ENCODE measurements at places on chromosomes 2 and 18. TPM values are rescaled to one million over a fixed set of nuclear protein-coding genes. Genes with fewer than 3 reads are reported as not detected.

Gene GPR45
- total RNA-seq: 0.68 TPM

- no peak for DNase-seq
These were observed 19.9 kb downstream of the RBMS1 start for GRCh38 chr2:160473468-160474318.

- no peak for DNase-seq
These were observed 410.2 kb upstream of the CHST9 start for GRCh38 chr18:27595113-27595838.

DNA sequence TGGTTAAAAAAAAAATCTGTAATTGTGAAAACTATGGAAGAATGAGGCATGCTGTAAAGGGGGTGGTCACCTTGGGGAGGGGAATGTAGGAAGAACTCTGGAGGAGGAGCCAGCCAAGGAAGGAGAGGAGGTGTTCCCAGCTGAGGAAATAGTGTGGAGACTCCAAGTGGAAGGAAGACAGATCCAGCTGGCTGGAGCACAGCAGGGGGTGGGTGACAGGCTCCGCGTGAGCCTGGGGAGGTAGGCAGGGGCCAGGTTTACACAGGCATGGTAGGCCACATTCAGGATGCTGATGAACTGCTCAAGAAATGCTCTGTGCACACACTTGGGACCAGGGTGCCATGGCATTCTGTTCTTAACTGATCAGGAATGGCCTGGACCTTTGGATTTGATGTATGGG lies 16.8 kb downstream of the AFF3 start:
- DNase-seq: no peak

GRCh38 chr2:79862756-79863155 lies 349.9 kb downstream of the CTNNA2 start:
- no peak for DNase-seq

GRCh38 chr2:75134860-75135259 lies 64.5 kb downstream of the TACR1 start:
- DNase-seq: no peak

DNA sequence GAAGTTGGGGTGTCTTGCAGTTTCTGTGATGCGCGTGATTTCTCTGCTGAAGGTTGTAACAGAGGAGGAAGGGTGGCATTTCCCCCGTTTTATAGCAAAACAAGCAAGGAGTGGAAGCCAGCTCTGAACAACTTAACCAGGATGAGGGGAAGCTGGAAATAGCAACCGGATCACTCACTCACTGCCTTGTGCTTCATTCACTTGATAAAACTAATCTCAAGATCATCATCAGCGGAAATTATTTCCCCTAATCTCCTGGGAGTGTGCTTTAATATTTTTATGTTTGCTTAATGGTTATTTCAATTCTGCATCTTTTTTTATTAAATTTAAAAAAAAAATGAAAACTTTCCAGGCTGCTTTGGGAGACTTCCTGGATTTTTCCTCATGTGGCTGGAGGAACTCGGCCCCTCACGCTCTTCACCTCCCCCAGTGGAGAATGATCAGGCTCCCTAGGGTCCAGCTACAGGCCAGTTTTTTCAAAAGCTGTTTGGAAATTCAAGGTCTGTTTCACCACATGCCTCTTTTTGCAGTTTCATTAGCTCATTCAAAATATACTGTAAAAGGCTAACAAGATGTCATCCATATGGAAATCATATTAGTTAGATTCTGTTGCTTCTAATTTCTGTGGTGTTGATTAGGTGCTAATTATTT lies 31.7 kb downstream of the CABLES1 start:
- no peak for DNase-seq

Gene IL36B
- not detected for total RNA-seq

- DNase-seq: no peak
These were observed 47.9 kb upstream of the RAB27B start for GRCh38 chr18:54780285-54780861.

- no peak for DNase-seq
These were observed 27.9 kb downstream of the RIF1 start for GRCh38 chr2:151437630-151438029.

Gene SRD5A2
- 1.4 TPM for total RNA-seq

Gene KCNIP3
- 69.1 TPM for total RNA-seq

Gene NTSR2
- 0.68 TPM for total RNA-seq

Gene CLEC4F
- 0.79 TPM for total RNA-seq

GRCh38 chr2:200966770-200967169 lies 3.3 kb upstream of the ORC2 start:
- no peak for DNase-seq

DNA sequence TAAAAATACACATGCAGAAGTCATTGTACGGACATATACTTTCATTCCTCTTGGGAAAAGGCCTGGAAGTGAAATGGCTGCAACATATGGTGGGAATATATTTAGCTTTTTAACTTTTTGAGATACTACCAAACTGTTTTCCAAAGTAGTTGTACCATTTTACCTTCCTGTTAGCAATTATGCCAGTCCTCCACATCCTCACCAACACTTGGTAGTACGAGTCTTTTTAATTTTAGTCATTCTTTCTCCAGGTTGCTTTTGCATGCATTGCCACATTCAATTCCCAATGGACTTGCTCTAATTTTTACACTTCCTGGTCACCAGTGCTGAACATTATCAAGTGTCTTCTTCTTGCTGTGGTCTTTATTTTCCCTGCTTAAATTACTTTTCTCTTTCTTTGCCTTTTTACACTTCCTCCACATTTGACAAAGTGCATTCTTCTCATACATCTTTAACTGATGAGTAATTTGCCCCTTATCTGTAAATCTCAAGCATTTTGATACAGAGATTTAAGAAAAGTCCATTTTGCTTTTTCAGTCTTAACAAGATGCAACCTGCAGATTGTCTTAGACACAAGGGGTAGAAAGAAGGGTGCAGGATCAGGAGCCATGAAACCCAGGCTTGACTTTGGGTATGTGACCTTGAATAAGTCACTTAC lies 14.5 kb downstream of the VIT start:
- DNase-seq: no peak

DNA sequence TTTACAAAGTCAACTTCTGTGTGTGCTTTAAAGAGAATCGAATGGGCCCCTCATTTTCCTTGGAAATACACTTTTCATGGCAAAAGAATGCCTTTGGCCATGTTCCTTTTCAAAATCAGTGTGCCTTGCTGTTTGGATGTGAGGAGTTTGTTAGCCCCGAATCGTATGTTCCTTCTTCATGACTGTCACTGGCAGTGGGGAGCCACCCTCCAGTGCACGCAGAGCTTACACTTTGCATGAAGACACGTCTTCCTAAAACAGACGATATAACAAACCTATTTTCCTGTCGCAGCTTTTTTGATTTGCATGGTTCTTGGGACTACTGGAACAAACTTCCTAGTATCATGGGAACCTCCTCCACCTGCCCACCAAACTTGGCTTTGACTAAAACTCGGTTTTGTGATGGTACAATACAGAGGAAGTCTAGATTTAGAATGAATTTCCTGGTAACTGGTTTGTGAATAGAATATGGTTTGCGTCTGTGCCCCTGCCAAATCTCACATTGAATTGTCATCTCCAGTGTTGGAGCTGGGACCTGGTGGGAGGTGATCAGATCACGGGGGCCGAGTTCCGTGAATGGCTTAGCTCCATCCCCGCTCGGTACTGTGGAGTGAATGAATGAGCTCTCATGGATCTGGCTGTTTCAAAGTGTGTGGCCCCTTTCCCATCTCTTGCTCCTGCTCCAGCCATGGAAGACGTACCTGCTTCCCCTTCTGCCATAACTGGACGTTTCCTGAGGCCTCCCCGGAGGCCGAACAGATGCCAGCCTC lies 194.9 kb downstream of the TWIST2 start:
- DNase-seq: no peak

GRCh38 chr18:71832946-71833617 lies 711.1 kb downstream of the CBLN2 start:
- DNase-seq: peak; percentile 16

- DNase-seq: no peak
These were observed 77.3 kb downstream of the KLHL14 start for GRCh38 chr18:32695534-32695933.

Gene DYSF
- total RNA-seq: 8.9 TPM

DNA sequence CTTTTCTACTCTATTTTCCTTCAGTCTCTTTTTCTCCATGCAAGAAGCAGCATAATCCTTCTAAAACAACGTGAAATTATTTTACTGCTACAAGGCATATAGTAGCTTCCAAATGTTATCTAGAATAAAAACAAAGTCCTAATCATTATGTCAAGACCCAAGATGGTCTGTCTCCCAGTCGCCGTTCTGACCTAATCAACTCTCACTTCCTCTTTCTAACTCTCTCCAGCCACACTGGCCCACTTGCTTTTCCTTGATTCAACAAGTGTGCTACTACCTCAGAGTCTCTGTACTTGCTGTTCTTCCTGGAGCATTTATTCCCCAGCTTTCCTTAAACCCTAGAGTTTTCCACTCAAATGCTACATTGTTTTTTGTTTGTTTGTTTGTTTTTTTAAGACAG lies 1491.2 kb downstream of the LRP1B start:
- DNase-seq: no peak

Gene NDC80
- total RNA-seq: 15.4 TPM

- no peak for DNase-seq
These were observed 19.0 kb upstream of the ESPNL start for GRCh38 chr2:238081150-238081549.

Measured in testis (tissue), 5 donors.